Cerebellum (tissue), 4 donors: ENCODE measurements at places on chromosomes 1 and 21.

- DNase-seq = no peak
Observed at GRCh38 chr1:212689196-212689725, 10.4 kb downstream of the BATF3 start.

GRCh38 chr1:223231011-223231572 lies 88.0 kb upstream of the TLR5 start:
- DNase-seq = no peak

GRCh38 chr1:226489718-226490425 lies 58.7 kb upstream of the STUM start:
- no peak for DNase-seq

DNA sequence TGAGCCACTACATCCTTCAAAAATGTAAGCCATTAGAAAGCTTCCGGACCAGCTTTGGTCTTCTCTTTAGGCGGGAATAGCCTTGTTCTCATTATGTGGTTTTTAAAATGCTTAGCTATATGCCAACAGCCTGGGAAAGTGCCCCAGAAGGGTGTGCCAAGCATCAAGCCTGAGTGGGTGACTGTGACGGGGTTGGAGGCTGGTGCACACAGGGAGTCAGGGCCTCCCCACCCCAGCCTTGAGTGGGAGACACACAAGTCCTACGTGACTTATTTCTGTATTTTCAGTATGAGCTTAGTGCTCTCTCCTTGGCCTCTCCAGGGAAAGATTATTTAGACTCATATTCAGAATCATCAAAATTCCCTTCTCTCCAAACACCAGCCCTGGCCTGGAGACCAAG lies 9.8 kb downstream of the UBASH3A start:
- no peak for DNase-seq

DNA sequence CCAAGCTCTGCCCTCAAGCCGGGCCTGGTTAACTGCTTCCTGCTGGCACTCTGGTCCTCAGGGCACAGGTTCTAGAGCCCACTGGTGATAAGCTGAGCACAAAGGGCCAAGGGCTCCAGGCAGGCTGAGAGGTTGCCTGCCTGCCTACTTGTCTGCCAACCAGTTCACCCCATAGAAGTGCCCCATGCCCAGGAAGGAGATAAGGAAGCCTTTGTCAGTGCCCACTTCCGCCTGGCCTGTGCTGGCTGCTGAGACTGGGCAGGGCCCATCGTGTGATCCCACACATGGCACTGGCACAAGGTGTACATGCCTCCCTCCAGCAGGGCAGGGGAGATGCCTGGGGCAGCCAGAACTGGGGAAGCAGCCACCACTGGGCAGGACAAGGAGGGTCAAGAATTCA lies 24.1 kb downstream of the SLC9A1 start:
- no peak for DNase-seq

- DNase-seq = no peak
Observed at GRCh38 chr1:101295209-101295608, 58.4 kb downstream of the S1PR1 start.

- no peak for DNase-seq
Observed at GRCh38 chr1:203395751-203396150, 44.8 kb upstream of the FMOD start.

DNA sequence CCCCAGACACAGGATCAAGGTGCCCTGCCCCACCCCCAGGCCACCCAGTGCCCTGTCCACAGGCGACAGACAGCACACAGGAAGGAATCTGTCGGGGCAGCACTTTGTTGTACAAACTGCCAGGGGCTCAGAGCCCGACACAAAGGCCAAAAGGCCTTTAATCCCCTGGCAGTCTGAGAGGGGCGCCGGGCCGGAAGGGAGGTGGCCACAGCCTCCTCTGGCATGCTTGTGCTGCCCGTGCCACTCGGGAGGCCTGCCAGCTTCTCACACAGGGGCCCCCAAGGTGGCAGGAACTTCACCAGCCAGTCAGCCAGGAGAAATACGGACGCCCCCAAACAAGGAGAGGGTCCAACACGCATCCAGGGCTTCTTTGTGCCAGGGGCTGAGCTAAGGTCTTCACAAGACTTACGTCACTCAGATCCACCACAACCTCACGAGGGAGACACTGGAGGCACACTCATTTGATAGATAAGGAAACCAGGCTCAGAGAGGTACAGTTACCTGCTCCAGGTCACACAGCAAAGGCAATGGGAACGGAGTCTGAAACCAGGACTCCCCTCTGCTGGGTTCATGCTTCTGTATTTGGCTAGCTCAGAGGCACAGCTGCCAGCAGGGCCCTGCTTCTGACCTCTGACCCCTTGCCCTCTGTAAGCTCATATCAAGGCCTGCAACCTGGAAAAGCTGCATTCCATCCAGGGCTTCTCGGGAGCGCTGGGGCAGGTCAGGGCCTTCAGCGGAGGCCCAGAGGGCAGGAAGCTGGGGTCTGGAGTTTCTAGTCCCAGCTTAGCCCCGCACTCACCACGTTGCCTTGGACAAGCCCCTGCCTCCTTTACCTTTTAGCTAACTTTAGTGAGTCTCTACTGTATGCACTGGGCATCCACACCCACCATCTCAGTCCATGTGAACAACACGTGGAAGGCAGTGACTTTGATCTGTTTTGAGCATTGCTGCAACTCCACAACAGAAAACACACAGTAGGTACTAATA lies 34.8 kb downstream of the HSPG2 start:
- no peak for DNase-seq

- no peak for DNase-seq
Observed at GRCh38 chr1:152543820-152544219, 22.8 kb downstream of the LCE3E start.

- DNase-seq = no peak
Observed at GRCh38 chr1:110967256-110967655, 3.5 kb upstream of the LRIF1 start.

GRCh38 chr1:174890024-174890423 lies 109.7 kb upstream of the CACYBP start:
- no peak for DNase-seq

DNA sequence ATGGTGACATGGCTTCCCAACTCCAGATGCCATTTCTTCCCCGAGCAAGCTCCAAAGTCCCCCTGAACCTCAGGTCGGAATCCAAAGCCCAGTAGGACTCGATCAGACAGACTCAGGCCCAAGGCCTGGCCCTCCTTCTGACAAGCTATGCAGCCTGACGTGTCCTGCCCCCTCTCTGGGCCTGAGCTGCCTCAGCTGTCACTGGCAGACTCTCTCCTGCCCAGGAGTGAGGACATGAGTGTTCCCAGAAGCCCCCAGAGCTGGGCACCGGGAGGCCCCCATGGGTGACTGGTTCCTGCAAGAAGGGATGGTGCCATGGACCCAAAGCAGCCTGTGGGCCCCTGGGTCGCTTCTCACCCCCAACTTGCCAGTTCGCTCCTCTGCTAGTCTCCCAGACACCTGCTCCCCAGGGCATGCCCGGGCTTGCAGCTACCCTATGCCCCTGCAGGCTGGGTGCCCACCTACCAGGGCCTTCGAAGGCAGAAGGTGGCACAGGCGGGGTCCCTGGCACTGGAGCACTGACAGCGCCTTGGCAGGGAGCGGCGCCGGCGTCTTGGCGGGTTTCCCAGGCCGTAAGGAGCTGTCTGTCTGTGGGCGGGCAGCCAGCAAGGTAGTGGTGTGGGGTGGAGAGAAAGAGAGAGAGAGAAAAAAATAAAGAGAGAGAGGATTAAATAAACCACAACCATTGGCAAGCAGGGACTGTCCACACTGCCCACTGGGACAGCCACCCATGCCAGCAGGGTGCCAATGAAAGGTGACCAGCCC lies 2.3 kb downstream of the EDN2 start:
- peak; percentile 88 for DNase-seq

GRCh38 chr21:17460094-17460493 lies 52.7 kb upstream of the CXADR start:
- no peak for DNase-seq

DNA sequence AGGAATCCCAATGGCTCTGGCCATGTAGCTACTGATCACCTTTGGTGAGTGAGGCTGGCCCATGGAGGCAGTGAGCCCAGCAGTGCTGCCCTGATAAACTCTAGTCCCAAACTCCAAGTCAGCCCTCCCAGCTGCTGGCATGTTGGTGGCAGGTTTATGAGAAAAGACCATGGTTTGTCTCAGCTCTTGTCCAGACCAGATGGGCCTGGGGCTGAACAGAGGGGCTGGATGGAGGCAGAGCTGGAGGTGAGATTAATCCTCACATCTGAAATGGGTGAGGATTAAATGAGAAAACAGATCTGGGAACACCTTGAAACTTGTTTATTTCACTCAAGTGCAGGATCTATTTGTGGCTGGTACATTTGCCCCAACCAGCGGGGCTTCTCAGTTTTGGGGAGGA lies 3.2 kb downstream of the TMEM269 start:
- no peak for DNase-seq

DNA sequence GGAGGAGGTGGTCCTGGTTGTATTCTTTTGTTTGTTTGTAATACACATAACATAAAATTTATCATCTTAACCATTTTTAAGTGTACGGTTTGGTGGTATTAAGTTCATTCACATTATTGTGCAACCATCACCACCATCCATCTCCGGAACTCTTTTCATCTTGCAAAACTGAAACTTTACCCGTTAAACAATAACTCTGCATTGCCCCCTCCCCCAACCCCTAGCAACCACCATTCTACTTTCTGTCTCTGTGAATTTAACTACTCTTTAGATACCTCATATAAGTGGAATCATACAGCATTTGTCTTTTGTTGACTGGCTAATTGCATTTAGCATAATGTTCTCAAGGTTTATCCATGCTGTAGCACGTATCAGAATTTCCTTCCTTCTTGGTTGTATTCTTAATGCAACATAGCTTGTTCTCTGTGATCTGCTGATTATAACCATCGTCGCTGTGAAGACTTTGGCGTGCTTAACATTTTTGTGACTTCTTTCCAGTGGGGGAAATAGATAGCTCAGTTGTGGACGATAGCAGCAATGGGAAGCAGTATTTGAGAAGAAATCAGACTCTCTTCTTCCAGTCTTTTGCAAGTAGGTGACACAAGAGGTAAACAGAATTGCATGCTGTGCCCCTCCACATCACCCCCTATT lies 117.5 kb upstream of the HOOK1 start:
- no peak for DNase-seq

- DNase-seq = peak; percentile 39
Observed at GRCh38 chr1:211632808-211633523, 42.5 kb downstream of the NEK2 start.

DNA sequence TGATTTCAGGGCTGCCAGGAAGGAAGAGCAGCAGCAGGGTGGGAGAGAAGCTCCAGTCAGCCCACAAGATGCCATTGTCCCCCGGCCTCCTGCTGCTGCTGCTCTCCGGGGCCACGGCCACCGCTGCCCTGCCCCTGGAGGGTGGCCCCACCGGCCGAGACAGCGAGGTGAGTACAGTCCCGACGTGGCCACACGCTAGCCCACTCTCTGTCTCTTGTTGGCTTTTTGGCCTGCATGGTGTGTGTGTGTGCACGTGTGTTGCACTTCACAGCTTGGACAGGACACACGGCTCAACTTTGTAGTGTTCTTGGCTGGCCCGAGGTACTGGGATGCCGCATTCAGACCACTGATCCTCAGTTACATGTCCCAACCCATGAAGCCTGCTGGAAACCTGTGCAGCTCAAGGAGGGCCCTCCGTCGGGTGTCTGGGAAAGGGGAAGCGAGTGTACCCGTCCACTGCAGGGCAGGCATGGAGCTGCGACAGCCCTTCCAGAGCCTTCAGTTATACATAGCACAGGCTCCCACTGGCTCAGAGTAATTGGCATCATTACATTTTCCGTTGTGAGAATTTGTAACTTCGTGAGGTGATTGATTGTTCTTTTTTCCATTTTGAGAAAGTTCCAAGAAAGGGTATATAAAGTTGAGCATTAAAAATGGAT lies 454 bp downstream of the CORT start:
- DNase-seq = no peak

DNA sequence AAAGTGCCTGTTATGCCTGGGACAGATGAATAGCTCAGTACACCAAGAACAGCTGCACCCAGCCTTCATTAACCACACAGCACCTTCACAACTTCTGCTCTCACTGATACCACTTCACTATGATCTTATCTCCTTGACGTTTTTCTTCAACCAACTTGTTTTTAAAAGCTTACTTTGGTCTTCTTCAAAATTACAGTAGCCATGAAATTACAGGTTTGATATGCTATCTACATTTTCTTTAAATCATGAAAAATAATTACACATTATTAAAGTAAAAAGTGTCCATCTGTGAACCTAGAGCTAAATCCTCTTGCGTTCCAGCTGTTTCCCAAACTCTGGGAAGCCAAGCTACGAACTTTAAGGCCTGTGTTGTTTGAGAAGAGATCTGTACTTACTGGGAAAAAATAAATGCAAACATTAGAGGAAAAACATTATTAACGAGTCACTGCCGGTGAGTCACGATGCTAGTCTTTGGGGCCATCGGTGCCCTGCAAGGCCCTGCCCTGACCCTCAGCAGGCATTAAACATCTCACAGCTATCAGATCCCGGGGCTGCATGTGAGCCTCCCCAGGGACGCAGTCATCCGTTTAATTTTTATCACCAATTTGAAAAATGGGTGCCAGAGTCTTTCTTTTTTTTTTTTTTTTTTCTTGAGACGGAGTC lies 56.3 kb upstream of the GPR153 start:
- DNase-seq = no peak

GRCh38 chr1:183600634-183601033 lies 10.4 kb upstream of the NCF2 start:
- no peak for DNase-seq

- no peak for DNase-seq
Observed at GRCh38 chr1:198641966-198642668, 3.3 kb downstream of the PTPRC start.

DNA sequence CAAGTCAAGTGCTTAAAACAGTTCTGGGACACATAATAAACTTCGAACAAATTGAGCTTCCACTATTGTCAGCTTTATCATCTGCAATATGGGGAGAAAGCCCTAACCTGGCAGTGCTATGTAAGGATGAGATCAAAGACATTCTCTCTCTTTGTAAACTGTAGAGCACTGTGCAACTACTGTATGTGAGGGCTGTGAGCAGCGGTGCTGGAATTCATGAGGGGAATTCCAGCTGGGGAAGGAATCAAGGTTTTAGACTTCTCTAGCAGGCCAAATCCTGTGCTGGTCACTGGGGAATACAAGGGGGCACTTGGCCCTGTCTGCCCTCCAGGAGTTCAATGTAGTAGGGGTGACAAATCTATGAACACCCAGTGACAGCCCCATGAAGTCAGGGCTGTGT lies 9.3 kb downstream of the FAM151A start:
- no peak for DNase-seq

DNA sequence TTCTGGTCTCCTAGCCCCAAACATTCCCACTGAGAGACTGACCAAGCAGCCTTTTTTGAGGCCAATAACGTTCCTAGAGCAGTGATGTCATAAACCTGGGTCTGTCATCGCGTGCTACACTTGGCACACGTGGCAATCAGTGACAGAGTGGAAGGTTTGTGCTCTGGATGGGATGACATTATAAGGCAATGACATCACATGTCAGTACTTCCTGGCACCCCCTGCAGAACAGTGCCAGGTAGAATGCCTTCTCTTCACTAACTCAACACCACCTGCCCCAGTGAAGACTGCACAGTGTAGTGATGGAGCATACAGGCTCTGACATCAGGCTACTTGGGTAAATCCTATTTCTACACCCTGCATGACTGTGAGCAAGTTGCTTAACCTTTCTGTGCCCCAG lies 5.4 kb upstream of the ZNF648 start:
- no peak for DNase-seq

- DNase-seq = no peak
Observed at GRCh38 chr1:30706528-30706927, 16.9 kb downstream of the MATN1 start.

GRCh38 chr1:153792631-153793041 lies 17.4 kb downstream of the SLC27A3 start:
- no peak for DNase-seq

- DNase-seq = no peak
Observed at GRCh38 chr1:101428562-101428961, 191.7 kb downstream of the S1PR1 start.
